ENCODE measurements at places on chromosomes 6 and 20.

DNA sequence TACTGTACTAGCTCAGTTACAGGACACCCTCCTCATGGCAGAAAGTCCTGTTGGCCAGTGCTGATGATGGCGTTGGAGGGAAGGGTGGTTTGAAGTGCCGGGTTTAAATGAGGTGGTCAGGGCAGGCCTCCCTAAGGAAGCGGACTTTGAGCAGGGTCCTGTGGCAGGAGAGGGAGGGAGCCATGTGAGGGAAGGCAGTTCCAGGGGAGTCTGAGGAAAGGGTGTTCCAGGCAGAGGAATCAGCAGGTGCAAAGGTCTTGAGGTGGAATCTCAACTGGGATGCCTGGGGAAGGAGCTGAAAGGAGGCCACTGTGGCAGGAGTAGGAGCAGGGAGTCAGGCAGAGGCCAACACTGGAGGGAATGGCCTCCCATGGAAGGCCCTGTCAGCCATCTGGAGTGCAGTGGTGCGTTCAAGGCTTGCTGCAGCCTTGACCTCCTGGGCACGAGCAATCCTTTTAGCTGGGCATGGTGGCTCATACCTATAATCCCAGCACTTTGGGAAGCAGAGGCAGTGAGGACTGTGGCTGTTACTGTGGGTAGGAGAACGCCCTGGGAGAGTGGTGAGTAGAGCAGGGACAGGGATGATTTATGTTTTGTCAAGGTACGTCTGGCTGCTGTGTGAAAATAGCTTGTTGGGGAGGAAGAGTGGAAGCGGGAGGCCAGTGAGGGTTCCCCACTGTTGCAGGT is 26.2 kb downstream of the VSTM2L start:
- no peak for DNase-seq

- DNase-seq, result no peak
Measured at GRCh38 chr6:144087789-144088426, 7.5 kb downstream of the SF3B5 start.

DNA sequence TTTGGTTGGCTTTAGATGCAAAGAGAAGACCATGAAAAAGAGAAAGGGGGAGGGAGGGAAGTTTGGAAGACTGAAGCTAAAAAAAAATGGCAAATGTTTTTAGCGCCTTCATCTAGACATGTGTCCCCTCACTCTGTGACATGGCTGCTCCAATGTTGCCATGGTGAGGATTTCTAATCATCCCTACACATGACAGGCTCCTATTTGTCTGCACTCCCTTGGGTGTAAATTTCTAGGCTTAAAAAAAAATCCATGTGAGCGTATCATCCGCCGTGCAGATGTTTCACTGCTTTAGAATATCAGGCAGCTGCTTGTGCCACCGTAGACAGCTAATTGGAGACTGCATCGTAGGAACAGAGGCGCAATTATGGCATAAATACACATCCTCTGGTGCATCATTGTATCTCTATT is 761.1 kb upstream of the MMS22L start:
- DNase-seq, result no peak

- DNase-seq, result peak; percentile 68
Measured at GRCh38 chr6:166950443-166950821, 5.9 kb downstream of the RNASET2 start.

GRCh38 chr6:1641343-1641885 is 31.7 kb downstream of the FOXC1 start:
- no peak for DNase-seq

GRCh38 chr6:109861946-109862345 is 116.2 kb upstream of the GPR6 start:
- no peak for DNase-seq

- no peak for DNase-seq
Measured at GRCh38 chr6:1970151-1970561, 275.2 kb downstream of the GMDS start.

- DNase-seq, result no peak
Measured at GRCh38 chr6:54262971-54263370, 45.3 kb upstream of the TINAG start.

GRCh38 chr6:148451690-148452089 is 109.1 kb downstream of the SASH1 start:
- DNase-seq, result no peak

- DNase-seq, result no peak
Measured at GRCh38 chr6:86516087-86516486, 421.2 kb upstream of the HTR1E start.

DNA sequence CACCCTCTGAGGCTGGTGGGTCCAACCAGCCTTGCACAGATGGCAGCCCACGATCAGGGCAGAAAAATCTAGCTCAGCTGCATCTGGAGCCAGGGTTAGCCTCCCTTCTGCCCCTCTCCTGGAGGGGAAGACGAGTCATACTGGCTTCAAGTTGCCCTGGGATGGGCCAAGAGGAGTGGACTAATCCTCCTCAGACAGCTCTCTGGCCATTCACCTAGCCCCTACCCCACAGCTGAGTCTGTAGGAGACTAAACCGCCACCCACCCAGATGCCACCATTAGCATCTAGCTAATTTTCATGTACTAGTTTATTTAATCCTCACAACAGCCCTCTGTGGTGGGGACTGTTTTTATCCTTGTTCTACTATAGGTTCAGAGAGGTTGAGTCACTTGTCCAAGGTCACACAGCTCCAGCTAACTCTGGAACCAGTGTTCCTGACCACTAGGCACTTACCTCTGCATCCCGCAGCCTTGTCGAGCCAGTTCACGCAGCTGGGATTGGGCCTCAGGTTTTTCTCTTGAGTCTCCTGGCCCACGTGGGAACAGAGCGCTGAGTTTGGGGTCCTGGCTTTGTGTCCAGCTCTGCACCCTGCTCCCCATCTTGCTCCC is 48.5 kb upstream of the CCDC167 start:
- no peak for DNase-seq

GRCh38 chr20:63290677-63291472 is 2.1 kb upstream of the COL20A1 start:
- DNase-seq, result peak; percentile 90

- no peak for DNase-seq
Measured at GRCh38 chr20:35572838-35573237, 31.0 kb downstream of the ERGIC3 start.

DNA sequence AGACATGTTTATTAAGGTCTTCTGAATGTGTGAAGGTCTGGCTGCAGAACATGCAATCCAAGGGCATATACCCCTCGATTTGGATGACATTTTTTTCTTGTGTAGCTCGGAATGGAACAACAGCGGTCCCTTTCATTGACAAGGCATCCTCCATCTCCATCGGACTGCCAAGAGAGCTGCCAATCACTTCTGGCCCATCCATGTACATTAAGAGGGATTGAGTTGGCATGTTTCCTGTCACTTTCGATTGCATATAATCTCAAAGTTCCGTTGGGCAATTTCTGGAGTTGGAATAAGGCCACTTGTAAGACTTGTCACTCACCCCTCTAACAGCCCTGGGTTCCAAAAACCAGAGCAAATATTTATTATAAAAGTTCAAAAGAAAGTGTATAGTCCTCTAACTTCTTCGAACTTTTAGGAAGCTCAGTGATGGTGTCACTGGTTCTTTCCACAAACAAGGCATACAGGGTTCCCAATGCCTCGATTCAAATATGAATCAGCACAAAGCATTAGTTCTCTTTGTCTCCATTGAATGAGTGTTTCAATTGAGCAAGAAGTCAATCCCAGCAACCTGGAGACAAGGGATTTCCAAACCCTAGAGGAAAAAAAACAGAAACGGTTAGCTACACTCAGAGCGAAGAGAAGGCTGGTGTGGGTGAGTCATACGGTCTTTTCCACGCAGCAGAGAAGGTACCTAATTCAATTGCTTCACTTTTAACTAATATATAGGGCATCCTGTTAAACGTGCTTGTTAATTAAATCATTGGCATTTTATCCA is 10.9 kb downstream of the ZNF217 start:
- no peak for DNase-seq

DNA sequence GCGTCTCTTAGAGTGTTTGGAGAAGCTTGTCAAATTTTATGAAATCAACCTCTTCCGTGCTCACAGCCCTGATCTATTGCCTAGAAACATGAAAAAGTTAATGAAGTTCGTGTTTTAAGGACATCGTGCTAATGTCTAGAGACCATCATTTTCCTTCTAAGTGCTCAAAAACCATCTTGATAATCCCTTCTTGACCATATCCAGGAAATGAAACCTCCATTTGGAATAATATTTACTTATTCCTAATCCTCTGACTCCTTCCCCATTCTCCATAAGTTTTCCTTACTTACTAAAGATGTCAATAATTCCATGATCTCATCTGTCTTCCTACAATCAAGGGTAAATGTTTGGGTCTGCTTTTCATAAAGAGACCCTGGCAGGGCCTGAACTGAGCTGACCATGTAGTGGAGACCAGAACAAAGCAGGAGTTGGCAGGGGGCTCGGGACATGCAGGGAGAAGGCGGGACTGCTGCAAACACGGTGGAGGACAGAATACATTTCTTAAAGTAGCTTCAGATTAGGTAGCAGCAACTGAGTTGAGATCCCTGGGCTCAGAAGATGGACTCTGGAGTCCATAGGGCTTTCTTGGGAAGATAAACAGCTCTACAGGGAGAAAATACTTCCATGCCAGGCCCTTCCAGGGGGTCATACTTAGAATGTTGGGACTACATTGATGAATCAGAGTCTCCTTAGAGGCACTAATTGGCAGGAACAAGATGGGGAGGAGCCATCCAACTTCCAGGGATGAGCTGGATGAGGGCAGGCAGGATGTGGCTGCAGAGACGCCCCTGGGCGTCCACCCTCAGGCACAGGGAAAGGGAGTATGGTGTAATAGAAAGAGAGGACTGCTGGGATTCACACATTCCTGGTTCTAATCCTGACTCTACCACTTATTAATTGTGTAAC is 100.7 kb downstream of the RIN2 start:
- DNase-seq, result no peak

- peak; percentile 23 for DNase-seq
Measured at GRCh38 chr20:8020314-8021079, 936 bp upstream of the TMX4 start.

- peak; percentile 47 for DNase-seq
Measured at GRCh38 chr6:112311950-112312547, 35.1 kb upstream of the RFPL4B start.

GRCh38 chr20:51668947-51669346 is 99.2 kb downstream of the ATP9A start:
- no peak for DNase-seq

- no peak for DNase-seq
Measured at GRCh38 chr20:52481443-52481842, 289.9 kb upstream of the ZFP64 start.

DNA sequence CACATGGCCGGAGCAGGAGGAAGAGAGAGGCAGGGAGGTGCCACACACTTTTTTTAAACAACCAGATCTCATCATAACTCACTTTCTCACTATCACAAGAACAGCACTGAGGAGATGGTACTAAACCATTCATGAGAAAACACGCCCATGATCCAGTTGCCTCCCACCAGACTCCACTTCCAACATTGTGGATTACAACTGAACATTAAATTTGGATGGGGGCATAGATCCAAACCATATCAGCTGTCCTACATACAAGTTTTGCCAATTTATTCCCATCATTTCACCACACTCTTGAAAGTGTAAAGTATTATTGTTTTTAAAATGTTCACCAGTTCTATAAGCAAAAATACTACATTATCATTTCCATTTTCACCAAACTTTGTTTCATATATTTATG is 33.9 kb upstream of the VGLL2 start:
- DNase-seq, result no peak

DNA sequence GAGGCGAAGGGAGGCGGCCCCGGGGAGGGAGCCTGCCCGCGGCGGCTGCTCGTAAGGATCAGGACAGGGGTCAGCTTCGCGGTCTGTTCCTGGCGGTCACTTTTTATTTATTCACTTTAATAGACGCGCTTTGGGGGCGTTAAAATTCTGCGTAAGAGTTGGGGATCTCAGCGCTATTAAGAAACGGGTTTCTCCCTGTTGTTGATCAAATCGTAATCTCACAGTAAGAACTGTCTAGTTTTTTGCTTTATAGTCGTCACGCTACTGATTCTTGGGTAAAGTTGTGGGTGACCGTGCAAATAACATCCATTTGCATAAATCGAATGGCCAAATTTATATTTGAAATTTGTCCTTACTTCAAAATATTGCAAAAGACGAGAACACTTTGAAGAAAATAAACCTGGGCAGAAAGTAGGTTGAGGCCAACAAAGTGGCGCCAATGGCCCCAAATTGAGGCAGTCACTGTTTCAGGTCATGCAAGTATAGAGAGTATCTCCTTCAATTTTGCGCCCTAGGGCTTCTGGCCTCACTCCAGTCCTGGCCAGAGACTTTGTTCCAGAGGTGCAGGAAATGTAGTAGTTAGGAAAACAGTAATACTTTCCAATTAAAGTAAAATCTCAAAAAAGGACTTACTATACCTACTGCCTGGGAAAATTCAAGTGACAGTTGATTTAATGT is 963 bp upstream of the RMND1 start:
- no peak for DNase-seq

DNA sequence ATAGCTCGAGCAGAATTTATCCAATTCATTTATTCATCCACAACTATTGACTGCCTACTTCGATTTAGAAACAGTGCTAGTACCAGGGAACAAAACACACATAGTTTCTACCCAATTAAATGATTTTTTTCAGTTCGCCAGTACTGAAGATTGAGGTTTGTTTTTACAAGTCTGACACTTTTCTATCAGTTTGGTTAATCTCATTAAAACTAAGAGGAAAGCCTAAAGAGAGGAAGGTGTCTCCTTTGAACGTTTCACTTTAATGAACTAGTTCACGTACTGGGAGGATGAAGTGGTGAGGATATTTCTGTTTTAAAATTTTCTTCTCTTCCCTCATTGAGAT is 570 bp upstream of the ANKS1A start:
- DNase-seq, result no peak

- no peak for DNase-seq
Measured at GRCh38 chr6:79413562-79414002, 123.6 kb downstream of the LCA5 start.

DNA sequence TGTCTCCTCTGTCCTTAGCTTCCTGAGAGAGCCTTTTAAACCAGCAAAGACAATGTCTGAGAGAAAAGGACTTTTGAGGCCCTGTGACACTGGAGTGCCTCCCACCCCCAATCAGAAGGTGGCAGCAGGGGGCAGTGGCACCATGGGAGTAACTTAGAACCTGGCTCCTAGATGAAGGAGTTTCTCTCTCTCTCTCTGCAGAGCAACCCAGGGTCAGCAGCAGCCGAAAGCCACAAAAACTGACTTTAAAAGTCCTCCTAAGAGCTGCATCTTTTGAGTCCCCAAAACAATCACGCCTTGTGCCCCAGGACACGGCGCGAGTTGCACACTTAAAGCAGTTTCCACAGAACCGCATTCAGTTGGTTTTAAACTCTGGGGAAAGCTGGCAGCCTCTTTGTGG is 5.3 kb upstream of the TCP11 start:
- DNase-seq, result no peak

Data from GM13976 (cell line).